NCI-H1105 treated with DMSO at 0.1 percent for 48 hours (cell line): ENCODE measurements at places on chromosomes 4 and X.

GRCh38 chrX:103550415-103551051, 31.2 kb upstream of the RAB40A start:
- no peak for DNase-seq

DNA sequence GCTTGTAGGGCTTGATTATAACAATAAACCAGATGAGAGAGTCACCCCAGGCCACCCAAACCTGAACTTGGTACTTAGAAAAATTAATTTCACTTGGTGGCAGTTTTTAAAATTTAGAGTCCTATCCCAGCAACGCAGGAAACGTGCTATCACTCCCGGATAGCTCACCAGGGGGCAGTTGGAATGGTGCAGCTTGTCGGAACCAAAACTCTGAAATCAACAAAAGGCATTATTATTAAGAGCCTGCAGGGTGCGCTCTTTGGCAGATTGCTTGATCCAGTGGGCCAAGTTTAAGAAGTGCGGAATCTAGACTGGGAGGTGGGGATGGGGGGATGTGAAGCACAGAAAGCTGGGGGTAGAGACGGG, 2.4 kb downstream of the FRAS1 start:
- DNase-seq, result peak; percentile 65

- no peak for DNase-seq
Observed at GRCh38 chr4:38163216-38164006, 203.2 kb downstream of the PTTG2 start.

DNA sequence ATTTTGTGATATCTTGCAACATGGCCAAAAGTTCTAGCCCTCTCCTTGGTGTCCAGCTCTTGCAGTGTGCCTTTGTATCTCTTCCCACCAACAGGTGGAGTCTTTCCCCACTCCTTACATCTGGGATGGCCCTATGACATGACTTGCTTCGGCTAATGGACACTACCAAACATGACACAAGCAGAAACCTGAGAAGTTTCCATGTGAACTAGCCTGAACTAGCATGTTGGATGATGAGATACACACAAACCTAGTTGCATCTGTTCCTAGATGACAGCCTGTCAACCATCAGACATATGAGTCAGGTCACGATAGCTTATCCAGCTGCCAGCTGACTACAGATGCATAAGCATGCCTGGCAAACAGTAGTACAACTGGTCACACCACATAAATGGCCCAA, 207.5 kb upstream of the FTHL17 start:
- no peak for DNase-seq

DNA sequence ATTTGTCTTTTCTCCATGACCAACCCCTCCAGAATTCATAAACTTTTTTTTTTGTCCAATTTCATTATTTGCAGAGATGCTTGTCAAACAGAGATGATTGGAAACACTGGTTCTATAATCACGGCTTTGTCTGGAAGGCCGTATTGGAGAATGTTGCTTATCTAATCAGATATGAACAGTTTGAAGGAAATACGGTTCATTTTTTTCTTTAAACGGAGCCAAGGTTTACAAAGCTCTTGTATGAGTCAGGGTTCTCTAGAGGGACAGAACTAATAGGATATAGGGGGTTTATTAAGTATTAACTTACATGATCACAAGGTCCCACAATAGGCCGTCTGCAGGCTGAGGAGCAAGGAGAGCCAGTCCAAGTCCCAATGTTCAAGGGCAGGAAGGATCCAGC, 1415.8 kb downstream of the C4orf33 start:
- no peak for DNase-seq

- no peak for DNase-seq
Observed at GRCh38 chr4:38684271-38684670, 20.3 kb downstream of the KLF3 start.

DNA sequence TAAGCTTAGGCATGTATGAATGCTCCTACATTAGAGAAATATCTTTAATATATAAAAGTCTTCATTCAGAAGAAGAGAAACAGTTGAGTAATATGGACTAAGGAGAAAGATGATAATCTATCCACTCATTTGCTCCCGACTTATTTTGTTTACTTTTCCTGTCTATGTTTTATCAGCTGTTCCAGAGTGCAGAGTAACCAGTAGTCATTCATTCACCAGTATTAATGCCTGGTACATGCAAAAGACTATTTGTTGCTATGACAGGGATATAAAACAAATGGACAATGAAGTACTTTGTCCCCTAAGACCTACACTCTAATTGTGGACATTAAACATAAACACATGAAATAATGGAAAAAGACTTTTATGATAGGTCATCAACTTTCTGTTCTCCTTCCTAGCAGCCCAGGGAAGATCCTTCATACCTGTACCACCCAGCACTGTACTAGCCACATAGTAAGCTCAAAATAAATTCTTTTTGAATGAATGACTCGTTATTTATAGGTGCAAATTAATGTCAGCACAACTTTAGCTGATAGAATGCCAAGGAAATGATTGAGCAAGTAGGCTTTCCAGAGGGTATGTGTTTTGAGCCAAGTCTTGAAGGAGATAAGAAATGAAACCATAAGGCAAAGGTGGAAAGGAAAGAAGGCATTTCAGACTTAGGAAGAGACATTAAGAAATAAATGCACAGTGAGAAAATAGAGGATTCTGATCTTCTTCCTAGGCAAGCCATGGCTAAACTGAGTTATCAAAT, 45.0 kb upstream of the IL13RA1 start:
- peak; percentile 27 for DNase-seq

DNA sequence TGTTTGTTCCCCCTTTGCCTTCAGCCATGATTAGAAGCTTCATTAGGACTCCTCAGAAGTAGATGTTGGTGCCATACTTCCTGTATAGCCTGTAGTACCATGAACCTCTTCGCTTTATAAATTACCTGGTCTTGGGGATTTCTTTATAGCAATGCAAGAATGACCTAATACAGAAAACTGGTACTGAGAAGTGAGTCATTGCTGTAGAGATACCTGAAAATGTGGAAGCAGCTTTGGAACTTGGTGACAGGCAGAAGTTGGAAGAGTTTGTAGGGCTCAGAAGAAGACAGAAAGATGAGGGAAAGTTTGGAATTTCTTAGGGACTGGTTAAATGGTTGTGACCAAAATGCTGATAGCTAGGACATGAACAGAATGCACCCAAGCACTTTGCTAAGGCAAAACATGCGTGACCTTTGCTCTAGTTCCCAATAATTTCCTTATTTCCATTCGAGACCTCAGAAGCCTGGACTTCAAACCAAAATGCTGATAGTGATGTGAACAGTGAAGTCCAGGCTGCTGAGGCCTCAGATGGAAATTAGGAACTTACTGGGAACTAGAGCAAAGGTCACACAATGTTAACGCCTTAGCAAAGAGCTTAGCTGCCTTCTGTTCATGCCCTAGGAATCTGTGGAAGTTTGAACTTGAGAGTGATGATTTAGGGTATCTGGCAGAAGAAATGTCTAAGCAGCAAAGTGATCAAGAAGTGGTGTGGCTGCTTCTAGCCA, 3.0 kb upstream of the USP46 start:
- no peak for DNase-seq

DNA sequence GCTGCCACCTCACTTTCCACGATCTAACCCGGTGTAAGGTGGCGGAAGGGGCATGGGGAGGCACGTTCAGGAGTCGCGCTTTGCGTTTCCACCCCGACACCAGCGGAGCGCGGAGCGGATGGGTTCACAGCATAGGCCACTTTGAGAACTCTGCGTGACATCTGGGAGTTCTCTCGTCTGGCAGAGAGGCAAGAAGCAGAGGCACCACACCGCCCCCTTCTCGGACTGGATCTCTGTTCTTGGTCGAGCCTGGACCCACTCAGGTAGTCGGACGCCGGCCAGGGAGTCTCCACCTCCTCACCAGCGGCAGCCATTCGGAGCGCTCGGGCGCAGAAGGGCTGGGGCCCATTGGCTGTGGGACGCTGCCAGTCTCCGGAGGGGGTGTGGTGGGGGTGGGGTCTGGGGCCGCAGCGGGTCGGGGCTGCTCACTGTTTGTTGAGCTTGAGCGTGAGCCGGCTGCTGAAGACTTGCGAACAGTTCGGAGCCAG, at the start of gene DACH2:
TSS of gene DACH2 (plus strand) at position 428 of the 488 bp plus-strand sequence.
- no peak for DNase-seq
